Lung (tissue), 17 donors: ENCODE measurements at places on chromosomes 4 and X. TPM values are rescaled to one million over a fixed set of nuclear protein-coding genes. Genes with fewer than 3 reads are reported as not detected.

DNA sequence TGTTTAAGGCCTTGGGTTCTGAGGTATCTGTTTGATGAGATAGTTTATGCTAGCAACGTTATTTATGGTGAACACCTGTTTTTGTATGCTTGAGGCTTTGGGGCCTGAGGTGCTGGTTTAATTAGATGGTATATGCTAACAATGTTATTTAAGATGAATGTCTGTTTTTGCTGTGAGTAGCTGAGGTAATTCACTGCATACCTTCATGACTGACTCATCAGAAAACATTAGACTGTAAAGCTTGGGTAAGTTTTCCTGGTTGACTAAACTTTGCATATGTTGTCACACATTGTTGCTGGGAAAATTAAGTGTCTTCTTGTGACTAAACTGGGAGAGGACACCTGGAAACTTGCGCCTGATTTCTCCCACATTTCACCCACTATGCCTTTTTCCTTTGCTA, 1026.6 kb downstream of the RAPGEF2 start:
- H3K36me3 ChIP-seq: no peaks in the 10 kb centered on the region
- H3K27me3 ChIP-seq: no peaks in the 10 kb centered on the region
- H3K4me3 ChIP-seq: no peak overlapping the region
- H3K4me1 ChIP-seq: no peaks in the 10 kb centered on the region
- DNase-seq: no peak
- no peak overlapping the region for H3K27ac ChIP-seq

Gene ZNF674
- total RNA-seq: 4.2 TPM

Gene CLTRN
- total RNA-seq: 3.0 TPM

- H3K4me1 ChIP-seq: no peaks in the 10 kb centered on the region
- no peak for DNase-seq
- no peaks in the 10 kb centered on the region for H3K36me3 ChIP-seq
Measured at GRCh38 chr4:45576275-45576674, 547.6 kb downstream of the GABRG1 start.

Gene ADGRG4
- total RNA-seq: 0.06 TPM

DNA sequence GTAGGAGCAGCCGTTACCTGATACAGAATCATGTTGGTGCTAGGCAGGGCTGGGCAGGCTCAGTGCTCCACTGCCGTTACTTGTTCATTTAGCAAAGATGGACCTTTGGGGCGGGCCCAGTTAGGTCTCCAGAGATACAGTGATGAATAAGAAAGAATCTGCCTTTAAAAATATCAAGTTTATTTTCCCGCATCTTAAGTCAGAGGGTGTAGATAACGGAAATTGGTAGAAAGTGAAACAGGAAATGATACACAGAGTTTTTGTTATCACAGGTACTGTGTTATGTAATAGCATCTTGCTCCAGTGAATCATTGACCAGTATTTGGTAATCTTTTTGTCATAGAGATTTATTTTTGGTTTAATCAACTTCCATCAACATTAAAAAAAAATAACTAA, 5.5 kb downstream of the TMEM131L start:
- H3K36me3 ChIP-seq: peaks cover 18% of the 10 kb centered on the region
- no peaks in the 10 kb centered on the region for H3K27me3 ChIP-seq
- H3K4me3 ChIP-seq: no peak overlapping the region
- DNase-seq: no peak

Gene GUCY1B1
- total RNA-seq: 16.5 TPM

Gene SPIN4
- total RNA-seq: 10.1 TPM

GRCh38 chrX:3145716-3146115, 104.4 kb downstream of the ARSF start:
- no peak overlapping the region for H3K27ac ChIP-seq
- no peaks in the 10 kb centered on the region for H3K36me3 ChIP-seq
- H3K4me3 ChIP-seq: no peak overlapping the region
- H3K27me3 ChIP-seq: no peaks in the 10 kb centered on the region

Gene CXCL5
- 52.8 TPM for total RNA-seq

DNA sequence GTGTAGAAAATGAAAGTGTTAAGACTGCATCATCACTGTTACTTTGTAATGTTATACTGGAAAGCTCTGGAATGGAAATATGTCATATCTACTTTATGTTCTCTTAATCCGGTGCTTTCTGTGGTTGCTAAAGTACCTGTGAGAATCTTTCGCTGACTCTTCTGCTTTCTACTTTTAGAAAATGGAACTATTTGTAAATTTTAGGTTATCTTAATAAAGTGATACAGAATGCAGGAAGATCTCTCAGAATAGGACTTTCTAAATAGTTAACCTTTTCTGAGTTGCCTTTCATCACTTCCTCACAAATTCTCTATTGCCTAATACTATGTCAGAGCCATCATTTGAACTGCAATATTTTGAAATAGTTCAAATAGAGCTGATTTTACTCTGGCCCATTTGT, 69.3 kb downstream of the BMP2K start:
- peaks cover 3% of the 10 kb centered on the region for H3K36me3 ChIP-seq
- H3K4me3 ChIP-seq: no peak overlapping the region
- H3K4me1 ChIP-seq: no peaks in the 10 kb centered on the region
- DNase-seq: no peak
- H3K27me3 ChIP-seq: no peaks in the 10 kb centered on the region
- no peak overlapping the region for H3K27ac ChIP-seq

Gene PAK3
- total RNA-seq: 1.4 TPM

- H3K27me3 ChIP-seq: no peaks in the 10 kb centered on the region
- no peak overlapping the region for H3K4me3 ChIP-seq
- H3K27ac ChIP-seq: no peak overlapping the region
- no peaks in the 10 kb centered on the region for H3K36me3 ChIP-seq
- DNase-seq: no peak
- no peaks in the 10 kb centered on the region for H3K4me1 ChIP-seq
Measured at GRCh38 chr4:157574606-157575005, 354.1 kb downstream of the GRIA2 start.
